ENCODE measurements at places on chromosomes 1 and 21.

DNA sequence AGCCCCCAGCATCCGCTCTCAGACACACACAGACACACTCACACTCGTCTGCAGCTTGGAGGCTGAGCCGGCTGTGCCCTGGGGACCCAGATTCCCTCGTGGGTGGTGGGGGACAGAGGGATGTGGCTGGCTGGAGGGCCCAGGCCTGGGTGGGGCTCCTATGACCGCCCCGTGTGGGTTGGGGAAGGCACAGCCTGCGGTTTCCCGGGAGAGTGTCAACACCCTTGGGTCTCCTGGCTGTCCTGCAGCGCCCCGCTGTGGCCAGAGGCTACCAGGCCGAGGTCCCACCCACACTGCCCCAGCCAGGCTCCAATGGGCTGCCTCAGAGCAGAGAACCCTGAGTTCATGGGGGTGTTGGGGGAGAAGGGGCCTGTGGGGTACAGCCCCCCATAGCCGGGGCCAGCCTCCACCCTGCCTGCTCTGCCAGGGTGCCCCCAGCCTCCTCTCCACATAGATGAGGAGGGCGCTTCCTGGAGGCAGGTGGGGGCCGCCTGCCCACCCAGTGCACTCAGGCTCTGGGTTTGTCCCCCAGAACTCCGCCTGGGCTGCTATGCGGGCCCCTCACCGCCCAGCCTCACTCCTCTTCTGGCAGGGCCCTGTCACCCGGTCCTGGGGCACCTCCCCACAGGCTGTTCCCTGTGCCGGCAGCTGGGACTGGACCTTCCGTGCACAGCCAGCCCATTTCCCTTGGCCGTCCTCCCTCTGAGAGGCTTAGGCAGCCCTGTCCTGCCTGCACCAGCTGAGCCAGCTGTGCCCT is at the start of gene TTC34:
Gene TTC34 (minus strand): TSS at position 159 of the 757 bp plus-strand sequence. CDS start 866 bp downstream, outside the sequence.
- peak; percentile 62 for DNase-seq

- no peak for DNase-seq
Measured at GRCh38 chr1:246418565-246419312, 88.3 kb downstream of the SMYD3 start.

- no peak for DNase-seq
Measured at GRCh38 chr1:224733027-224733911, 117.2 kb downstream of the CNIH3 start.

- DNase-seq, result no peak
Measured at GRCh38 chr1:175207971-175208370, 15.4 kb upstream of the KIAA0040 start.

GRCh38 chr21:32520875-32521735 is 64.2 kb downstream of the TCP10L start:
- DNase-seq, result no peak

- no peak for DNase-seq
Measured at GRCh38 chr21:44732263-44732662, 20.9 kb upstream of the TSPEAR start.

DNA sequence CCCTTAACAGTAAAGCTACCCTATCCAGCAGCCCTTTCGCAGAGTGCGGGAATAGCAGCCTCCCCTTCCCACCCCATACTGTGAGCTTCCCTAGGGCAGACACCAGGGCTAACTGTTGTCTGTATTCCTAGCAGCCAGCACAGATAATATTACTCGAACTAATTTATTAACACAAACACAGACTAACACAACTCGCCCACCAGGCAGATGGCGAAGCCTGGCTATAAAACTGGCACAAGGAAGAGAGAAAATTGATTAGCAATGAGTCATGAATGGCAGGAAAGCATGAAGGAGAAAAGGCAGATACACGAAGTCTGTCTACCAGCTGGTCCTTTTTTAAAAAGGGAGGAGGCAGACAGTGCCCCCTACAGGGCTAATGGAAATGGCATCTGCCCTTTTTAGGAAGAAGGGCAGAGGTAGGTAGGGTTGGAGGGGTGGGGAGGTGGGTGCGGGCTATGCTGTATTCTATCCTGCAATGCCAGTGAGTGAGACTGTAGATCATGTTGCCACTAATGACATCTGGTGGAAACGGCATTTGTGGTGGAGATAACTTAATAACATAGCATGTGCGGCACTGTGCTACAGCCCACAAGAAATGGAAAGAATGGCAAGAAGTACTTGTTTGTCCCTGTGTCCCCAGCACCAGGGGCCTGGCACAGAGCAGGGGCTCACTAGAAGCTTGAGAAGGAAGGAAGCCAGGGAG is 30.6 kb upstream of the CTPS1 start:
- DNase-seq, result peak; percentile 78

- DNase-seq, result no peak
Measured at GRCh38 chr1:33586795-33587194, 114.3 kb downstream of the ZSCAN20 start.

DNA sequence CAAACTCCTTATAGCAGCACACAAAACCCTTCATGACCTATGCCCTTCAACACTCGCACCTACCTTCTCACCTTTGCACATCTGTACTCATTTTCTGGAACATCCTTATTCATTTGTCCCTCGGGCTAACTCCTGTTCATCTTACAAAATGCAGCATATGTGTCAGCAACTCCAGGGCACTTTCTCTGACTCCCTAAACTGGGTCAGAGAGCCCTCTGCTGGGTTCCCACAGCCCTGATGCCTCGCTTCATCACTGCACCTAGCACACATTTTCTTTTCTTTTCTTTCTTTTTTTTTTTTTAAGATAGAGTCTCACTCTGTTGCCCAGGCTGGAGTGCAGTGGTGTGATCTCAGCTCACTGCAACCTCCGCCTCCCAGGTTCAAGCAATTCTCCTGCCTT is 54.0 kb downstream of the RAB3B start:
- DNase-seq, result no peak

DNA sequence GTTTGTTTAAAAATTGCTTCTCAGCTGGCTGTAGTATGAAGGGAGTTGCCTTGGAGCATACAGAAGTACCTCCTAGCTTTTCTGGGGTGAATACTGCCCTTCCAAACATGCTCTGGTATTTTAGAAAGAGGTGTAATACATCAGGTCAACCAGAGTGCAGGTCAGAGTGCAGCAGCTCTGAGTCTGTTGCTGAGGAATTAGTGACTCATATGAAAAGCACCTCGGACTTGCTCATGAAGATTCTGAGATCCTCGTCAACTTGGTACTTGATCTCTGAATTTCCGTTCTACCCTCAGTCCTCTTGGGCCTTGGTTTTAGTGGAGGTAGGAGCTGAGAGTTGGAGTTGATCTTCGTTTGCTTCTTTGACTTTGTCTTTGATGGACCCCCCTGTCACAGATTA is 67.3 kb downstream of the NOS1AP start:
- DNase-seq, result no peak

Measured in activated CD4-positive, alpha-beta memory T cell treated with anti-CD3 and anti-CD28 coated beads for 36 hours (primary cell).